ENCODE measurements at places on chromosomes 12 and 14.

DNA sequence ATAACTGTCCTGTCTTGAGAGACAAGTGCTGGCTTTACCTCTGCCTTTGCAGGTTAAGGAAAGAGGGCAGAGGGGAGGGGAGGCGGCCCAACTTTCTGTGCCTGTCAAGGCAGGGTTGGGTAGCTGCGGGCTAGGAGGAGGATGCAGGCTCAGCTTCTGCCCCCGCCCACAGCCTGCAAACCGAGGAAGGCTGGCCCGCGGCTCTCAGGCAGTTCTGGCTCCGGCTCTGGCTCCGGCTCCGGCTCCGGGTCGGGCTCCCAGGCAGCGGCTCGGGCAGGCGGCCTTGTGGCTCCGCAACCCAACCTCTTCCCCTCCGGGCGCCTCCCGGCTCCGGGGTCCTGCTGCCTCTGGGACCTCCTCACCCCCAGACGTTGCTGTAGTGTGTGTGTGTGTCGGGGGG, 92.9 kb downstream of the TMEM30B start:
- DNase-seq = no peak

DNA sequence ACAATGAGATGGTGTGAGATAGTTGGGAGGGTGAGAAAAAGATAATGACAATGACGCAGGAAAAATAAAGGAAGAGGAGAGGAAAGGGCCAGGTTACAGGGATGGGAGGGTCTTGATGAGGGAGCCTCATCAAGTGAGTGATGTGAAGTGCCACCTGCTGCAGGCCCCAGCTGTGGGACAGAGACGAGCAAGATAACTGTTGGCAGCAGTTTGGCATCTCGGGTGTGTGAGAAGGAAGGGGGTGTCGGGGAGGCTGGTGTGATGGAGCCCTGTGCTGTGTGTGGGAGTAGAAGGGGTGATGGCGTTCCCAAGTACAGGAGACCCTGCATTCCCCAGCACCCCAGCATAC, 11.4 kb upstream of the TAC3 start:
- DNase-seq = no peak

GRCh38 chr12:50934981-50935807, 17.1 kb upstream of the HIGD1C start:
- no peak for DNase-seq

DNA sequence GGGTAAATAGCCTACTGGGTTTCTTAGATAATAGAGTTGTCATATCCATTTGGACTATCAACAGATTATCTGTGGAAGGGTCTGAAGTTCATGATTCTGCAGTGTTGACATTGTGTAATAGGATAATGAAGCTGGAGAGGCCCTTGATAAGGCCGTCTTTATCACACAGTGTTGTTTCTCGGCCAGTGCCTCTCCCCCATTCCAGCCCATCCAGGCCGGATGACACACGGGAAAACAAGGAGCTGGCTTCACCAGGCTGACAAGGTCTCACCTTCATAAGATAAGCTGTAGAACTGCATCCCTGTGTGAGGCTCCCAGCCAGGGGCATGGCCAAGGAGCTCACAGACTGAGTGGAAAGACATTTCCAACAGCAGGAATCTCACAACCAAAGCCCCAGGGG, 8.7 kb upstream of the EML1 start:
- no peak for DNase-seq

DNA sequence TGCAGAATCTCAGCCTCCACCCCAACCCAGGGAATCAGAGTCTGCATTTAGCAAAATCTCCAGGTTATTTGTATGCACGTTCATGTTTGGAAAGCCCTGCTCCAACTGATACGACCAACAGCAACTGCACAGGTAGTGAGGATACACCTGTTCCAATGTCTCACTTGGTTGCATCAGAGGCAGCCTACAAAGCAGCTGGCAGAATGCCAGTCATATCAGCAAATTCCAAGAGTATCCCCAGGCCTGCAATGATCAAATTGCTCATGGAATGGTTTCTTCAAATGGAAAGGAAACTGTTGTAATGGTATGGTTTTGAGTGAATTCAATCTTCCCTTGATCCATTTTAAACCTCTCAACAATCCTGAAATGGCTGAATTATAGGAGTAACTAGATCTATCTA, 75.4 kb downstream of the GRIP1 start:
- DNase-seq = no peak

DNA sequence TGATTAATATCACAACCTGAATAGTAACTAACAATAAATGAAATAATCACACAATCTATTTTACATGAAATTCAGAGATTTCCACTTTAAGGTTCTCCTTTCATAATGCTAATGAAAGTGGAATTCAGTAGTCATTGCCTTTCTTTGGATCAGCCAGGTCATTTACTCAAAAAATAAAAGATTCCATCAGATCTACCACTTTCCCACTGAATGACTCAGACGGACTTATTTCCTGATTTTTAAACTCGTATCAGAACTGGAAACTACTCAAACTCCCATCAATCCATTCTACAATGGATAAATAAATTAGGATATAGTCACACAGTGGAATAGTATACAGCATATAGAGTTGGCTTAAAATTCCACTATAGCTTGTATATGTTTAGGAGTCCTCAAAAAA, 237.1 kb downstream of the MED13L start:
- no peak for DNase-seq

- no peak for DNase-seq
Measured at GRCh38 chr12:85653731-85654455, 182.3 kb downstream of the RASSF9 start.

DNA sequence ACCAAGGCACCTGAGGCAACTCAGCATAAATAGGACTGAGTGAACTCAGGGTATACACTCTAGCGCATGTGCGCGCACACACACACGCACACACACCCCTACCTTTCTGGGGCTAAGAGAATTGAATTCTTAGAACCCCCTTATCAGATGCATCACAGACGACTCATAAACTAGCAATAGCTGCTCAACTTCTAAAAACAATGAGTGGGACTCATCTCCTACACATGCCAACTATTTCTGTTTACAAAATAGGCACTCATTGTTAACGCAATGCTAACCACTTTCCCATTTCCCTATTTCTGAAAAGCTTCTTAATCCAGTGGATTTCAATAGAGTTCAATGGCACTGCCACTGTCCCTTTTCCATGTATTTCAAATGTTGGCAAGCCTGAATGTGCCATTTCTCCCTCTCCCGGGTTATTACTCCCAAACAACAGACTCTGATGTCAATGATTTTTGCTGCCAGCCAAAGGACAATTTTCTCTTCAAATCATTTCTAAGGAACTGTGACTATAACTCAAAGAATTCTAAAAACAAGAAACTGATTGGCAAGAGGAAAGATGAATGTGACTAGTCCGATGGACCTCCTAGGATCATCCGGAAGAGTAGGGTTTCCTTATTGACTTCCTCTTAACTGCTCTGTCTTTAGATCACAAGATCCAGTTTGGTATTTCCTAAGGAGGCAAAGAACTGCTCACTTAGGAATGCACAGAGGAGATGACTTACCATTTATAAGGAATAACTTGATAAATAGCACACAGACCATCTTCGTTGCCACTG, 48.8 kb downstream of the SLC38A1 start:
- DNase-seq = peak; percentile 59

DNA sequence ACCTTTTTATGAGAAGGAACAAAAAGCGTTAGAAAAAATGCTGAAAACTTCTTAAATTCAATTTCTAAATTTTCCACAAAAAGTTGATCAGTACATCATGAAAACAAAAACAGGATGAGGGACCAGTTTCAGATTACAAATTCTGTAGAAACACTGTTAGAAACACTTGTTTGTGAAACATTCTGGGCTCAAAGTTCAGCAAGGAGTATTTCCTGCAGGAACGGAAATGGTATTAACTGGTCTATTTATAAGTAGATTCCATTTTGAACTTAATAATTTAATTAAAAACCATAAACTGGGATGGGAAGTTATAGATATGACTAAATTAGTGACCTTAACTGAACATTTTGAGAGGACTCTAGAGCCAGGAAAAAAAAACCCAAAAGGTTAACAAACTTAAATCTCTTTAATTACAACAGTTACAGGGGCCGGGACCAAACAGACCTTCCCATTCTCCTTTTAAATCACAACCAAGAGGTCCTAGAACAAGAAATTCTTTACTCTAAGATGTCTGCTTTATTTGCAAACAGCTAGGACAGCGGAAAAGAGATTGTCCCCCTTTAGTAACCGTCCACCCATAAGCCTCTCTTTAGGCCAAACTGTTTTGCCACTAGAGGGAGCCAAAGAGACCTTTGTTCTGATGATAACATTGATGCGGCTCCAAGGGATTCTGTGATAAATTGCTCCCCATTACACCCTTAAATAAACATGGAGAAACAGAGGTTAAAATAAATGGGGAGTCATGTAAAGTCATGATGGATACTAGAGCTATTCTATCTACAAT, 69.0 kb upstream of the RERGL start:
- no peak for DNase-seq

DNA sequence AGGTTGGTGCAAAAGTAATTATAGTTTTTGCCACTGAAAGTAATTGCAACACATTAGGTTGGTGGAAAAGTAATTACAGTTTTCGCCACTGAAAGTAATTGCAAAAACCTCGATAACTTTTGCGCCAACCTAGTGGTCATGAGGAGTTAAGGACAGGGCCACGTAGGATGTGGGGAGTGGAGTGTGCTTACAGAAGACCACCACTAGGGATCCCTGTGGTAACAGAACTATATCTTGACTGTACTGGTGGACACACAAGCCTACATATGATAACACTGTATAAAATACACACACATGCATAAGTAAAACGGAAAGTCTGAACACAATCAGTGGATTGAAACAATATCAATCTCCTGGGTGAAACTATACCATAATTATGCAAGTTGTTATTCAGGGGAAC, 187.4 kb upstream of the ABCD2 start:
- DNase-seq = no peak

DNA sequence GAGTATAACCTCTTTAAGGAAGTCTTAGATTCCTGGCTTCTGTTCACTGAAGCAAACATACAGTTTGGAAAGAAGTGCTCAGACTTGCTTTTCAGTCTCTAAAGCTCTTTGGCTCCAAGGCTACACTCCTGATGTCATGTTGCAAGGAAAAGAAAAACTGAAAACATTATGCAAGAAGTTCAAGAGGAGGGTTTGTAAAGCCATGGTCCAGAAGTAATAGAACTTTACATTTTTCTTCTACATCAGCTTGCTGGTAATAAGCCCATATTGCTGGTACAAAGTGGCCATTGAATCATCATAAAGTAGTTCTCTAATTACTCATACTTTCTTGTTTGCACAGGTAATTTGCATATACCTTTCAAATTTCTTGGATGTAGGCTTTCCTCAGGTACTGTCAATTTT, 83.6 kb downstream of the BBS10 start:
- DNase-seq = no peak

DNA sequence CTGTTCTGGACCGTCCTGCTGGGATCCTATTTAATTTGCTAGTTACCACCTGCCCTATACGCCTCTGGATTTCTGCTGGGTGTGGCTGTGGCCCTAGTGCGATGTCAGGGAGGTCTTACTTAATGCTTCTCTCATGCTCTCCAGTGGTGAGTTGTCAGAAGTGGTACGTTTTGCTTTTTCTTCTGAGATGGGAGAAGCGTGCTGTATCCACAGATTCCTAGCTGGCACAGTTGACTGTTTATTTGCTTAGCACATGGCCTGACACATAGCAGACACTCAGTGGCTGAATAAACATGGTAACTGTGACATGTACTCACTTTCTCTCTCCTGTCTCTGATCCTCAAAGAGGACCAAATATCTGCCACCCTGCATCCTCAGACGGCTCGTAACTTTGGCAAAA, 107.3 kb downstream of the CACNA1C start:
- DNase-seq = no peak

DNA sequence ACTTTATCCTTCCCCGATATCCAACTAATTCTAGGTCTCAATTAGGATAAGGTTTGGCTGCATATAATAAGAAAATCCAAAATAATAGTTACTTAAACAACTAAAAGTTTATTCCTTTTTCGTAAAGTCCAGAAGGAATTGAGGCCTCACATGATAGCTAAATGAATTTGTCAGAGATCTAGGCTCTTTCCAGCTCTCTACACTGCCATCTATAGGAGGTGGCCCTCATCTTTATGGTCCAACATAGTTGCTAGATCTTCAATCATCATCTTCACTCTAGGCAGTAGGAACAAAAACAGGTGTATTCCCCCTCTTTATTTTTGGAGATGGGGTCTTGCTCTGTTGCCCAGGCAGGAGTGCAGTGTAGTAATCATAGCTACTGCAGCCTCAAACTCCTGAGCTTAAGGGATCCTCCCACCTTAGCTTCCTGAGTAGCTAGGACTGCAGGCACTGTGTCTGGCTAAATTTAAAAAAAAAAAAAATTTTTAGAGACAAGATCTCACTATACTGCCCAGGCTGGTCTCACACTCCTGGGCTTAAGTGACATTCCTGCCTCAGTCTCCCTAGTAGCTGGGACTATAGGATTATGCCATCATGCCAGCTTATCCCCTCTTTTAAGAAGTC, 46.5 kb upstream of the SAV1 start:
- no peak for DNase-seq

- no peak for DNase-seq
Measured at GRCh38 chr12:92608151-92609091, 94.4 kb upstream of the PLEKHG7 start.

GRCh38 chr12:87509237-87509820, 519.9 kb downstream of the C12orf50 start:
- no peak for DNase-seq

- no peak for DNase-seq
Measured at GRCh38 chr12:16526693-16527092, 79.3 kb downstream of the LMO3 start.

DNA sequence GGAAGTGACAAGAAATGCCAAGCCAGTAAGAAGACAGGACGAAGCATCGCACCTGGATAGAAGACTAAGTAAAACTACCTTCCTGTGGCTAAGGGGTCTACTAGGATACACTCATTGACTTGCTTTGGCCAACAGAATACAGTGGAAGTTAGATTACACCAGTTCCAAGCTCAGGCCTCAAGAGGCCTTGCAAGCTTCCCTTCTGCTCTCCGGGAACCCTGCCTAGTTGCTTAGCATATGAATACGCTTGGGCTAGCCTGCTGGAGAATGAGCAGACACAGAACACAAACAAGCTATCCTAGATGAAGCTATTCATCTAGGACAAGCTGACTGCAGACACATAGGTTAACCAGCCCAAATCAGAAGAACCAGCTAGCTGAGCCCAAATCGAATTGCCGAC, 97.0 kb downstream of the DPF3 start:
- DNase-seq = no peak

- no peak for DNase-seq
Measured at GRCh38 chr12:69083689-69084088, 150.7 kb upstream of the CPM start.

GRCh38 chr12:119949594-119949993, 39.4 kb upstream of the BICDL1 start:
- DNase-seq = no peak

DNA sequence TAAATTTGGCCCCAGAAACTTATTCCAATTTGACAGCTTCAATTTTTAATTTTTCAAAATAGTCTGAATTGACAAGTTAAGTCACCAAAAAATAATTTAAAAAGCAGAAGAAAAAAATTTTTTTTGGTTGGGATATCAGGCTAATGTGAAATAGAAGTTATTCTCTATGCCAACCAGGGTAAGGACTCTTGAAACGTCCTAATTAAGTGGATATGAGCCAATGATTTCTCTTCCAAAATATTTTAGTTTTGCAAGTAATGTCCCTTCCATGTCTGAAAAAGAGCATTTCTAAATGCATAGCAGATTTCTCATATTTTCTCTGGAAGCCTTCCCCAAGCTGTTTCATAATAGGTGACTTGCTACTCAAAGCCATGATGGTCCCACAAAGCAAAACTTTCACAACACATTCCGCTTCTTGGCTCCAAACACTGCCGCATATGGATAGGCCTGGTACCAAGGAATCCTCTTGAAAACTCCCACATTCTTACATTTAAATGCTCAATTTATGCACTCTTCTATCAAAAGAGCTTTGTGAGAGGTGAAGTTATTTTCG, 65.1 kb downstream of the SIX6 start:
- no peak for DNase-seq

Data from activated CD4-positive, CD25-positive, alpha-beta regulatory T cell treated with anti-CD3 and anti-CD28 coated beads, Interleukin-2, amount 50 U/mL, for 16 hours (primary cell).